ENCODE measurements at places on chromosomes 11 and 22.

- DNase-seq, result no peak
Measured at GRCh38 chr11:59012398-59013265, 73.3 kb downstream of the GLYATL1 start.

DNA sequence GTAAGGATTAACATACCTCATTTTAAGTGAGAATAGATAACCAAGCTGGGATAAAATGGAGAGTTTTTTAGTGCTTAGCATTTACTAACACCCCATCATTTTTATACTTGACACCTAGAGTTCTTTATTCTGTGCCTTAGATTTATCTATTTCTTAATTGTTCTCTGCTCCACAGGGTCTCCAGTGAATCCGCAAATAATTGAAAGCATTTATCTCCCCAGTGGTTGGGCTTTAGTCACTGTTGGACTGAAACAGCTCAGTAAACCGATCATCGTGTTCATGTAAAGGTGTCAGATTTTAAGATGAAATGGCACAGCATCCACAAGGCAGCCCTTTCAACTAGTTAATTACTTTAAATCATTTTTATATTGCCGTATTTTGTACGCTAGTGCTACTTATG lies 17.8 kb upstream of the GRIA4 start:
- DNase-seq, result no peak

DNA sequence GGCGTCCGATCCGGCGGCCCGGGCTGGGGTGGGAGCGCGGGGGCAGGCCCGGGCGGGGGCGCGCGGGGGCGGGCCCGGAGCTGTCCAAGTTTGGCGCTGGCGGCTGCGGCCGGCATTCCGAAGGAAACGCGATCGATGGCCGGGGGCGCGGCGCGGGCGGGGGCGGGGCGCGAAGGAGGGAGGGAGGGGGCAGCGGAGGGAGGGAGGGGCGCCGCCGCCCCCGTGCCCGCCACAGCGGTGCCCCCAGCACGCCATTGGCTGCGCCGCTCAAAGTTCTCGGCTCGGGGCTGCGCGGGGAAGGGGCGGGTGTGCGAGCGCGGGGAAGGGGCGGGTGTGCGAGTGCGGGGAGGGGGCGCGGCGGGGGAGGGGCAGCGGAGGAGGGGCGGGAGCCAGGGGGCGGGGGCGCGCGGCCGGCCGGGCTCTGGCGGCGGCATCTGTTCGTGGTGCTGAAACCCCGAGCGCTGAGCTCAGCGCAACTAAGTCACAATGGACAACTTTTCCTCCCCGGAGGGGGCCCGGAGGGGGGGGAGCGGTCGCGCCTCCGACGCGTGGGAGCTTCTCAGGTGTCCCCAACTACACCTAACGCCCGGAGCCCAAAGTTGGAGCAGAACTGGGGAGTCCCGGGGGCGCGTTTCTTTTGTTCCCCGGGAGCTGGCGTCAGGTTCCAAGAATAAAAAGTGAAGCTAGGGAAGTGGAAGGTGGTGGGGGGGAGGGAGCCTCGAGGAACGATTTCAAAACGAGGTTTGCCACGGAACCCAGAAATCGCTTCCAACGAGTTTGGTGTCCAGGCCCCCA lies 2.2 kb downstream of the PHF21B start:
- DNase-seq, result no peak

- DNase-seq, result no peak
Measured at GRCh38 chr11:43830928-43831440, 49.6 kb upstream of the ALKBH3 start.

Data from DMS 273 treated with DMSO at 0.1 percent for 48 hours (cell line).